ENCODE measurements at places on chromosomes 7 and 10.

GRCh38 chr7:26664735-26665416 lies 199.5 kb downstream of the SKAP2 start:
- peak; percentile 32 for DNase-seq

- no peak for DNase-seq
Measured at GRCh38 chr10:67140641-67141040, 214.8 kb downstream of the LRRTM3 start.

DNA sequence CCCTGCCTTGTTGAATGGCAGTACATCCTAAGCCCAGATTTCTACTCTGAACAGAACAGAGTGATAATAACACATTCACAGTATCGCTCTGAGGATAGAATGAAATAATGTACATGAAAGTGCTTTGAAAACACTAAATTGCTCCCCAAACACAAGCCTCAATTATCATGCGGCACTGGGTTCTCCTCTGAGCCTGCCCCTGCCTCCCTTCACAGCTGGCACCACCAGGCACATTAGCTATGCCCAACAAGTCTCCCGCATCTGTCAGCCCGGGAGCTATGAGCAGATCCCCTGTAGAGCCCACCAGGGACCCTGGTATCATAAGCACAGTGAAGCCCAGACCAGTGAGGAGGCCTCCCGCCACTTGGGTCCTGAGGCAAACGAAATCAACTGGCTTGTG lies 405.5 kb downstream of the GRID1 start:
- no peak for DNase-seq

- no peak for DNase-seq
Measured at GRCh38 chr10:113187063-113187777, 237.2 kb downstream of the TCF7L2 start.

DNA sequence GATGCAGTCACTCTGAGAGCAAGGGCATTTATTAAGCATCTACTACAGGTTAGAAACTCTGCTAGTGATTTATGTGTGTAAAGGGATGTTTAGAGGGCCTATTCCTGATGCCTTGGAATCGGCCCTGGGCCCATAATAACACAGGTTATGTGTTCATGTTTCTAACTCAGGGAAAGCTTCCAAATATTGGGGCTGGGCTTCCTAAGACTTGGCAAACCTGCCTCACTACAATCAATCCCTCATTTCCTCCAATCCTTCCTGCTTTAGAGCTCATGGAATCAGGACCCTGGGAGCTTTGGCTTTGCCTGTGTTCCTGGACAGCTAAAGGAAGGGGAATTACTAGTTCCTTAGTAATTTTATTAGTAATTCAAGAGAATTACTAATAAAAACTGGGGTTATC lies 148.8 kb downstream of the HIBADH start:
- no peak for DNase-seq

DNA sequence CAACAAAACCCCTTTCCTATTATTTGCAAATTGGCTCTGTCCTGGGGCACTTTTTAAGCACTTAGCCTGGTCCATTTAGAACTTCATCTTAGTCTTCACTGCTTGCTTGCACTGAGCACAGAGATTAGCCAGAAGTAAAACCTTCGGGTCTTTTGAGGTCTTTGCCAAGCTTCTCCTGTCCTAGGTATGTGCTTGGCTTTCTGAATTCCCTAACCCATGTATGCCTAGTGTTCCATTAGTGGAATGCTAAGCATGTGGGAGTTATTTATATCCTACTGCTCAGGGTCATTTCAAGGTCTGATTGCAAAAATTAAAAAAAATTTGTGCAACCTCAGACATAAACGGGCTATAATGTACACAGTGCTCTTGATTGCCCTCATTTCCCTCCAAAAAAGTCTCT lies 18.0 kb downstream of the ZNF37A start:
- no peak for DNase-seq

DNA sequence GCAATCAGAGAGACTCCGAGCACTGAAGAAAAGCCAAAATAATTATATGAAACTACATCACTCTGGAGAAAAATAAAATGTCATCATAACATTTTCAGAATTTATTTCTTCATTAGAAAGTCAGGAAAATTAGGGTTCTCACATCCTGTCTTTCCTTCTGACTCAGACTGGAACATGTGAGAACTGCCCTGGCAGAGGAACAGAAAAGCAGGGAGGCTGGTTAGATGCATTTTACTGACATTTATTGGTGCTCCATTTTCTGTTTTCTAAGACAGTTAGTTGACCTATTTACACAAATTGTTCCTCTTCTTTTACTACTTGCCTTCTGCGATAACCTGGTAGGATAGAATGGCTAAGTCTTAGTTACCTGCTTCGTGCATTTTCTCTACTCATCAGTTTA lies 58.6 kb upstream of the ANK3 start:
- no peak for DNase-seq

DNA sequence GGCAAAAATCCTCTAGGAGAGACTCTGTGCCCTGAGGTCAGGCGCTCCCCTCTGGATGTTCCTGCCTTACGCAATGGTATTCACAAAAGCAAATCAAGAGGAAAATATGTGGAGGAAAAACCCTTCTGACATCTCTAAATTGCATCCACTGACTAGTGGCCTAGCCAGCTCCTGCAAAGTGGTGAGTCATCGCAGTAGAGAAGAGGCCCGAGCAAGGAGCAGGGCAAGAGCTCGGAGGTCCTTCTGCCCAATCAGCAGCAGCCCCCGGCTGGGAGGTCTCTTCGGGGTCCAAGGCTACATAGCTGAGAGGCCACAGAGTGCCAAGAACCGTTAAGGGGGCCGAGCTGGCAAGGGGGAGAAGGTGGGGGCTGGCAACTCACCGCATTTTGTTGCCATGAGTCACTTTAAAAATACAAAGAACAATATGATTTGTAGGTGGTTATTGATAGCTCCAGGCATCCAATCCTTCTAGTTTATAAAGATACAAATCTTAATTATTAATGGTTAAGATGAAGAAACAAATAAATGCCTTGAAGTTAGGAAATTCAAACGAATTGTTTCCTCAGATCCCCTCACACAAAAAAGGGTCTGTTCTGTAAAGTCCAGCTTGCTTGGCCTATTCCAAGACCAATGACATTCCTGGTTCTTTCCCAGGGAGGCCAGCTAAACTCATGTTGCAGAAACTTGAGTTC lies 161.6 kb downstream of the PKD1L1 start:
- peak; percentile 69 for DNase-seq

DNA sequence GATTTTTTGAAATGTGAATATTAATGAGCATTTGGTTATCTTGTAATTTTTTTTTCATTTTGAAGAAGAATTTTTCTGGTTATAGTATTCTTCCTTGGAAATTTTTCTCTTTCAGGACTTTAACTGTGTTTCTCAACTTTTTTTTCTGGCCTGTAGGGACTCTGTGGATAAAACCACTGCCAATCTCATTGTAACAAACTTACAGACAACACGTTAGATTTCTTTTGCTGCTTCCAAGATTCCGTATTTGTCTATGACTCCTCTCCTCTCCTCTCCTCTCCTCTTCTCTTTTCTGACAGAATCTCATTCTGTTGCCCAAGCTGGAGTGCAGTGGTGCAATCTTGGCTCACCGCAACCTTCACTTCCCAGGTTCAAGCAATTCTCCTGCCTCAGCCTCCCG lies 19.4 kb upstream of the ZNF92 start:
- DNase-seq = no peak

GRCh38 chr10:116084161-116084560 lies 188.8 kb downstream of the GFRA1 start:
- no peak for DNase-seq

- DNase-seq = peak; percentile 13
Measured at GRCh38 chr7:84614821-84615501, 420.4 kb upstream of the SEMA3A start.

GRCh38 chr10:10657139-10657760 lies 360.4 kb upstream of the CELF2 start:
- no peak for DNase-seq

DNA sequence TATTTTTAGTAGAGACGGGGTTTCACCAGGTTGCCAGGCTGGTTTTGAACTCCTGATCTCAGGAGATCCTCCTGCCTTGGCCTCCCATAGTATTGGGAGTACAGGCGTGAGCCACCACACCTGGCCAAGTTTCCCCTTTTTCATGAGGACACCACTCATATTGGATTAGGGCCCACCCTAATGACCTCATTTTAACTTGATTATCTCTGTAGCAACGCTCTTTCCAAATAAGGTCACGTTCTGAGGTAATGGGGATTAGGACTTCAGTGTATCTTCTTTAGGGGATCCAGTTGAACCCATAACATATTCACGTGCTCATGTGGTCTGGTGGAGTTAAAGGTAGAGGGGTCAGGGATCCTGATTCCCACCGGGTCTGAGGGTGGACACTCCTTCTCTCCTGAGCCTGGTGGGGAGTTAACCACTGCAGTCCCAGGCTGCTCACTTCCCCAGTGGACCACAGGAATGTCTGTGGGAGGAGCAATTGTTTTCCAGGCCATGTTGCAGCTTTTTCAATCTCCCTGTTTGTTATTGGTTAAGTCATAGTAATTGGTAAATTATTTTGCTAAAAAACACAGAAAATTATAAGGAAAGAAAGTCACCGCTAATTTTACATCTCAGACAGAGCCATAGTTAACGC lies 130.5 kb downstream of the GRK5 start:
- no peak for DNase-seq

DNA sequence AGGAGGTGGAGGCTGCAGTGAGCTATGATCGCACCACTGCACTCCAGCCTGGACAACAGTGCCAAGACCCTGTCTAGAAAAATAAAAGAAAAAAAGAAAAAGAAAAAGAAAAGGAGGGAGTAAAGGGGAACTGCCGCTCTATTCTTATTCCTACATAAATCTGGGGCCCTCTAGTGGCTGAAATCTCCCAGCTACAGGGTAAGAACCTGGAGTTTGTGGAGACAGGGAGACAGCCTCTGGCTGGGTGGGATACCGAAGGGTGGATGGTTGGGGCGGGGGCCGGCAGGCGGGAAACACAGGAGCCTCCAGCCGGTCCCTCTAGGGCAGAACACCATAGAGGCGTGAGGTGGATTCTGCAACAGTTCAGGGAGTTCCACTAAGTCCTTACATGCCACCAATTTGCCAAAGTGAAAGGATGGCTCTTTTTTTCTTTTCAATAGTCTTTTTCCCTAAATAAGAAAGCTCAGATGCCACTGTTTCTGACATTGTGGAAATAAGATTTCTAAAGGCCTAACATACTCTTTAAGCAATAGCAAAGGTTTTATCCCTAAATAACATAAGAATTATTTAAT lies 117.3 kb downstream of the SVIL start:
- DNase-seq = no peak

DNA sequence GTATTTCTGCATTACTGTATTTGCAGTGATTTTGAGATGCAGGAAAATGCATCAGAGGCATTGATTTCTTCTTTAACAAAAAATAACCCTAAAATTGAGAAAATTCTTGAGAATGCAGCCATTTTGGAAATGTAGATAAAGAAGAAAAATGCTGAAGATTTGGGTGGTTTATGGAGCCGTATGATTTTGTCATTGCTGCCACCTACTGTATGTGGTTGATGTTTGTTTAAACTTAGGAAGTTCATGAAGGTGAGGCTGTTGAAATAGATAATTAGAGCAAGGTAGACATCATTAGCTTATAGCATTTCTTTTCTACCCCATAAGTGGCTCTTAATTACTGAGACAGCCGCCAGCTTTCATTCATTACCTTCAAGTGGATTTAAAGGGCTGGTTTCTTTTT lies 92.1 kb upstream of the SAMD8 start:
- no peak for DNase-seq

GRCh38 chr10:5805260-5805659 lies 8.0 kb downstream of the GDI2 start:
- DNase-seq = no peak

DNA sequence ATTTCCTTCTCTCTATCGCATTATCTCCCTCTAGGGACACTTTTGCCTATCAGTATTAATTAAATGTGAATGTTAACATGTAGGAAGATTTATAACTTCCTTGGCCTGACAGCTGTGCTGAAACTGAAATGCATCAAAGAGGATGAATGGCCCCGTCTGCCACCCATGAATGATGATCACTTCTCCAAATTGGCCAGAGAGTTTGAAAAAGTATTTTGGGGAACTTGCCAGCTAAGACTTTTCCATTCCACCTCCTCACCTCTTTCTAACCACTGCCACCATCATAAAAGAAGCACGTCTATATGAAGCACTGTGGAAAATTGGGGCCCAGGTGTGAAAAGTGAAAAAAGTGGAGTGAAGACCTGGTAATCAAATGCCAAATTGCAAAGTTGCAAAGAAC lies 25.4 kb upstream of the ST8SIA6 start:
- no peak for DNase-seq

GRCh38 chr10:24882047-24882698 lies 70.2 kb downstream of the PRTFDC1 start:
- peak; percentile 42 for DNase-seq

DNA sequence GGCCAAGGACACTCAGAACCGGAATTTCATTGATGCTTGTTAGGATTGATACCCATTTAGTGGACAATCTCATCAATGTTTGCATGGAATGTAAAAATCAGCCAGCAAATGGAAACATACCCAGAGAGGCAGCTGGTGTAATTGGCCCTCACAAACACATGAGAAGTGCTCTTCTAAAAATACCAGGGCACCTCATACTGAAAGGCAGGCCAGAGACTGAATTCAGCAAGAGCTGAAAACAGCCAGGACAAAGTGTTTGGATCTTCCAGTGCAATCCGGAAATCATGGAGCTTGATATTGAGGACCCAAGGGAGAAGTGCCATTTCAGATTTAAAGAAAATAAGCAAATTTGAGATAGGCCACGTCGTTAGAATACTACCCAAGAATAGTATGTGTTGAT lies 498.6 kb downstream of the GALNT17 start:
- DNase-seq = no peak

DNA sequence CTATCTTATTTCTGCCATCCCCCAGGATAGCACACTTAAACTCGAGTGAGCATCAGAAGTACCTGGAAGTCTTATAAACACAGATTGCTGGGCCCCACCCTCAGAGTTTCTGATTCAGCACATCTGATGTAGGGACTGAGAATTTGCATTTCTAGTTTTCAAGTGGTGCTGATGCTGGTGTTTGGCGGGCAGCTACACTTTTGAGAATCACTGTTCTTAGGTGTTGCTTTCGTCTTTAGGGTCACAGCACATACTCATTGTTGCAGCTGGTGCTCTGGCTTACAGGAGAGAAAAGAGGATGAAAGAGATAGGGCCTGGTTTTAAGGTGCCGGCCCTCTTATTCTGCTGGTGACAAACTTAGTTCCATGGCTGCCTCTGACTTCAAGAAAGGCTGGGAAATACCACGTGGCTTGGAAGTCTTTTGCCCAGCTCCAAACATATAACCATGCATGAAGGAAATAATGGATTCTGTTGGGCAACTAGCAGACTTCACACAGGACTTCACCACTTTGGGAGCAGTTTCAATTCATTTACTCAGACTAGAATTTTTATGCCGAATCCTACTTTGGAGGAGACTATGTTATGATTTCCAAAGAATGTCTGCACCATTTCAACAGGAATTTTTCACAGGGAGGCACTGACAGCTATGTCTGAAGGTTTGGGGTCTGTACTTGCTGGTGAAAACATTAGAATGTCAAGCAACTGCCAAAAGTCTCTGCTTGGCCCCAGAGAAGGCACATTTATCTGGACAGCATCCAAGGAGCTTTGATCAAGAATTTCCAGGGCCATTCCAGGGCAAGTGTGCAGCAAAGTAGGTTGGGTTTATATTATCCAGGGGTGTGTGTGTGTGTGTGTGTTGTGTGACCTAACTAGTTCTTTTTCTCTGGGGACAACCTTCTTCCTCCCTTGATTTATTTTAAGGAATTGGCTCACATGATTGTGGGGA lies 6.9 kb upstream of the MINDY4 start:
- no peak for DNase-seq

- DNase-seq = no peak
Measured at GRCh38 chr7:83053965-83054364, 108.7 kb downstream of the PCLO start.

GRCh38 chr10:100970076-100970913 lies 991 bp downstream of the SEMA4G start:
- no peak for DNase-seq

Data from inflammatory macrophage treated with lipopolysaccharide for 1 hour (primary cell).